ENCODE measurements at places on chromosomes 2 and 18.

- no peak for DNase-seq
These were observed 744.3 kb downstream of the RNF144A start for GRCh38 chr2:7661502-7661901.

DNA sequence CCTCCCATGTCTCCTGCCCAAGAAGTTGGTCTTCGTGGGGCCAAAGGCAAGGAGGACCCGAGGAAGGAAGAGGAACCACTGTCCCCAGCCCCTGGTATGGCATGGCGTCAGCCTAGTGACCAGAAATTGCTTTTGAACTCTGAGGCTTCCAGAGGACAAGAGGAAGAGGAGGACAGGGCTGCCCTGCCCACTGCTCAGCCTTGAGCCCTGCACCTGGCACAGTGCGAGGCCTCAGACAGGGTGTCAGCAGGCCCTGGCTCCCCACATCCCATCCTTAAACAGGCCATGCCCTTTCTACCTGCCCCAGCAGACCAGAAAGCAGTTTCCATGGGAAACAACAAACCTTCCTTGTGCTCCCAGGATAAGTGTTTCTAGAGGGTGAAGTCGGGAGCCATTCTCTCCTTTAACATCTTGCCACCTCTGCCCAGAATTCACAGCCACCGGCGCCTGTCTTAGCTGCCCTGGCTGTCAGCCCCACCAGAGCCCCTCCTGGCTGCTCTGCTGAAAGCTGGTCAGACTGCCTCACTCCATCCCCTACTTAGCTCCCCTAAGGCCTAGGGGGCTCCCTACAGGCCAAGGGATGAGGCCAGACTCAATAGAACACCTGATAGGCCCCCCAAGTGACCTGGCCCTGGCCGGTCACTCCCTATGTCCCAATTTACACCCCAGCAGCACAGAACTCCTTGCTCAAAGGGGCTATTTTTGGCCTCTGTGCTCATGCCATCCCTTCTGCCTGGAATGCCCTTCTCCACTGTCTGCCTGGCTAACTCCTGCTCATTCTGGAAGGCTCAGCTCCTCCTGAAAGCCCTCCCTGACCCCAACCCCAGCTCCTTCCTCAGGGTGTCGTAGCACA, 20.6 kb downstream of the ATOH8 start:
- DNase-seq, result no peak

DNA sequence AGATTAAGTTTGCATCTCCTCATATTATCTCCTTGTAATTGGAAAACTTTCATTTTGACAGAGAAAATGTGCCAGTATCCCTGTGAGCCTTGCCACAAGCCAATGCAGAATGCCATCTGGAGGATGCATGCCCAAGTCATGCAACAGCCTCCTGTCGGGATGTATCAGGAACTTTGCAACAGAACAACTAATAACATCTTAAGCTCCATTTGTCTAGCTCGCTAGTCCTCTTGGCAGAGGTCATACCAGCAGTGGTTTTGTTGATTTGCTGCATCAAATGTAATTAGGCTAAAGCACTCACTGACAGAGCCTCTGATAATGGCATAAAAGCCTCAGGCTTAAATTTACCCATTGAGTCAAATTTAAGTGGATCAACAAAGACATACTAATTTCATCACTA, 125.8 kb downstream of the UBE2E3 start:
- DNase-seq, result no peak

DNA sequence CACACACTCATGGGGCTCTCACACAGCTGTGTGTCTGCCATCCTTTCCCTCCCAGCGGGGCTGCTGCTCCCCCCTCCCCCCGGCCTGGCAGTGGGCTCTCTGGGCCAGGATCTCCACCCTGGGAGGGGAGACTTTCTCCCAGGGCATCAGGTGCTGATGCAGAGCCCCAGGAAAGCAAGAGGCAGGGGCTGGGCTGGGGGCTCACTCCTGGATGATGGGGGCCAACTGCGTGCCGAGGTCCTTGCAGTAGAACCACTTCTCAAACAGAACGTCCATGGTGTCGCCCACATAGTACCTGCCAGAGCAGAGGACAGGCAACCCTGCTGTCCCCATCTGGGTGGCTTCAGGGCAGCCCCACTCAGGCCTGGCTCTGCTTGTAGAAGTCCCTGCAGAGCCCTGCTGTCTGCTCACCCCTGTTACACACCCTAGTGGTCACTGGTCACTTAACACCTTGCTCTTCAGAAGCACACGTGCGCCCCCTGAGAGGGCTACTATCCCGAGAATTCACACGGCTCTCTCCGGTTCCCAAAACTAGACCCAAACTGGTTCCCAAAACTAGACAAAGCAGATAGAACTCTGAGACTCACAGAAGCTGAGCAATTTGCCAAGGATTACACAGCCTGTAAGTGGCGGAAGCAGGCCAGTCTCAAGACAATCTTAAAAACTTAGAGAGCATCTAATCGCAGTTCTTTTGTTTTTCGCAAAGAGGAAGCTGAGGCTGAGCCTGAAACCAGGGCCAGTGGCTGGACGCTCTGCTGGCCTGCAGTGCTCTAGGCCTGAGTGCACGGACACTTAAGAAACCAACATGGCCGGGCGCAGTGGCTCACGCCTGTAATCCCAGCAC, 6.6 kb upstream of the OXER1 start:
- DNase-seq, result no peak

DNA sequence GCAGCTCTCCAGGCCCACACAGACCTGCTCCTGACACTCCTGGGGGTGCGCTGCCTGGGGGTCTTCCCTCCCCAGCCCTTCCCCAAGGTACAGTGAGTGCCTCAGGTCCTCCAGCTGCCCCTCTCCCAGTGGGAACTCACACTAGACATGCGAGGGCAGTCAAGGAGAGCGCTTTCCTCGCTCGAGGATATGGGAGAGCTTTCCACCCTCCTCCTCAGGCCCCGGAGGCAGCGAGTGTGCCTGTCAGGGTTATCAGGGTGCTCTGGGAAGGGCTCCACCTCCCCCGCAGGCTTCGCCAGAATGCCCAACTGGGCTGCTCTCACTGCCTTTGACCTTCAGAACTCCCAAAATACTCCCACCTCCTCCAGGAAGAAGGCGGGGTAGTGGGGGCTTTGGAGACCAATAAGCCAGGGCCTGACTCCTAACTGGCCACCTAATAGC, 85.7 kb upstream of the LAPTM4A start:
- DNase-seq, result no peak

- DNase-seq, result no peak
These were observed 151.3 kb downstream of the ZFP36L2 start for GRCh38 chr2:43075054-43075593.

GRCh38 chr2:61363580-61363979, 107.3 kb downstream of the USP34 start:
- DNase-seq, result peak; percentile 15

DNA sequence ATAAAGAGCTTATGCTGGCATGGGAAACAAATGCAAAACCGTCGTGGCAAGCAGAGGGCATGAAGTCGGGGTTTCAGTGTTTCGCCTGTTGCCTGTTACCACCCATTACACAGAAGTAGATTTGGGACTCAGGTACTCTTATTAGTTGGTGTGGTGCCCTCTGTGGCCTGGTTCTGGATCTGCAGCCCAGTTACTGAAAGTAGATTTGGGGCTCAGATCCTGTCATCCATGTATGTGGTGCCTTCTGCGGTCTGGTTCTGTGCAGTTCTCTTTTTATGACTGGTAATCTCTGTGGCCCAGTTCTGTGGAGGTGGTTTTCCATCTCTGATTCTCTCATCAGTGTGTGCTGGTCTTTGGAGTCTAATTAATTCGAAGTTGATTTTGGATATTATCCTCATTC, 45.2 kb downstream of the ADNP2 start:
- no peak for DNase-seq

DNA sequence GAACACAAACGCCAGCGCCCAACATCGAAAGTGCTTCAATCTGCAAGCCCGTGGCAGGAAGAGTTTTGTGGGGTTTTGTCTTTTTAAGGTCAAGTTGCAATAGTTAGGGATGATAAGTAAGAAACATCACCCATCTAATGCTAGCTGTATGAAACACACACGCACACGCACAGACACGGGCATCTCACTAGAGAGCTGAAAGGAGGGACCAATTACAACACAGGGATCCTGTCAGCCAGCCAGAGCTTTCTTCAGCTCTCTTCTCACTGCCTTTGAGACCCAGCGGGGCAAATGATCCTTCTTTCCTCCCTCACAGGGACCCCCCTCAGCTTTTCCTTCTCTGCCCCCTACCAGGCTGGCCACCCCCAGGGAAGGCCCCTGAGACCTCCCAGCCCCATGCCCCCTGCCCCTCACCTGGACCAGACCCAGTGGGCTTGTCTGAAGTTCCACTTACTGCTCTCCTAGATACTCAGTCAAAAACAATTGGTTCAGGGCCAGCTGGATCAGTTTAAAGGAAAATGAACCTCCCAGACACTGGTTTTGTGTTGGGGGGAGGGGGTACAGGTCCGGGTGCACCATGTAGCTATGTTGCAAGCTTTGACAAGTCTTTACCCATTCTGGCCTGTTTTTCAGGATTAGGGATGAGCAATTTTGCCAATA, 17.9 kb downstream of the CYP26B1 start:
- DNase-seq, result no peak

GRCh38 chr2:2828774-2829368, 497.8 kb upstream of the MYT1L start:
- no peak for DNase-seq

DNA sequence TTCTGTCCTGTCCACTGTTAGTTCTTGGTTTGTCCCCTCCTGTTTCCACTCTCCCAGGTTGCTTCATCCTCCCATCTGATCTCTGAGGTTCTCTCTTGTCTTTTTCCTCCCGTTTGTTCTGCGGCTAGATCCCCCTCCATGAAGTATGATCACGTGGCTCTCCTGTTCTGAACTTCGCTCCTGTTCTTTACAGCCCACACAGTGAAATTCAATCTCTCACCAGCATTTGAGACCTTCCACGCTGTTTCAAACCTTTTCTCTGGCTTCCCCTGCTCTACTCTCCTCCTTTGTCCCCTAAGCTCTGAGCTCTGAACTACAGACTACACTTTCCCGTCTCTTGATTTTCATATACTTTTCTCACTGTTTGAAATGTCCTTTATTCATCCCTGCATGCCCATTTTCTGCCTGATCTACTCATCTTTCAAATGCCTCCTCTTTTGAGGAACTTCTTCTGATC, 83.5 kb downstream of the OSBPL6 start:
- no peak for DNase-seq
